ENCODE measurements at places on chromosomes 12 and 14. TPM values are rescaled to one million over a fixed set of nuclear protein-coding genes. Genes with fewer than 3 reads are reported as not detected.

- peak; percentile 34 for DNase-seq
Observed at GRCh38 chr14:99729991-99730875, 46.1 kb downstream of the CYP46A1 start.

GRCh38 chr14:23648764-23649460 is 12.7 kb downstream of the DHRS2 start:
- no peak for DNase-seq

DNA sequence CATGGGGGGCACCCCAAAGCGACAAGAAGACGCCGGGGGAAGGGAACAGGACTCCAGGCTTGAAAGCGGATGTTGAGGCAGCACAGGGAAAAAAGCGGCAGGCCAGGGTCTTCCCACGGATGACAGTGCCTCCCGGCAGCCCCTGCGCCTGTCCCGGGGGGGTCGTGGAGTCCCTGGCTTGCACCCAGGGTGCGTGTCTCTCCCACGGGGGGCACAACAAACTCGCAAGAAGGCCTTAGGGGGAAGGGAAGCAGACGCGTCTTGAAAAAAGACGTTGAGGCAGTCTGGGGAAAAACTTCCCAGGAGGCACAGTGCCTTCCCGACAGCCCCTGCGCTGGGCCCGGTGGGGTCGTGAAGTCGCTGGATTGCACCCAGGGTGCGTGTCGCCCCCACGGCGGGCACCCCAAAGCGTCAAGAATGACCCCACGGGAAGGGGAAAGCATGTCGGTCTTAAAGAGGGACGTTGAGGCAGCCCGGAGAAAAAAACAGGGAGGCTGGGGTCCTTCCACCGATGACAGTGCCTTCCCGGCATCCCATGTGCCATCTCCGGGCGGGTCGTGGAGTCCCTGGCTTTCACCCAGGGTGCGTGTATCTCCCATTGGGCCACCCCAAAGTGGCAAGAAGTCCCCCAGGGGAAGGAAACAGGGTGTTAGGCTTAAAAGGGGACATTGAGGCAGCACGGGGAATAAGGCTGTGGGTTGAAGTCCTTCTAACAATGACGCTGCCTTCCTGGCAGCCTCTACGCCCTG is 159.9 kb upstream of the ALG10B start:
- DNase-seq, result no peak

Gene SPX
- total RNA-seq, result 203 TPM

- peak; percentile 44 for DNase-seq
Observed at GRCh38 chr12:113955109-113955970, 10.8 kb downstream of the RBM19 start.

DNA sequence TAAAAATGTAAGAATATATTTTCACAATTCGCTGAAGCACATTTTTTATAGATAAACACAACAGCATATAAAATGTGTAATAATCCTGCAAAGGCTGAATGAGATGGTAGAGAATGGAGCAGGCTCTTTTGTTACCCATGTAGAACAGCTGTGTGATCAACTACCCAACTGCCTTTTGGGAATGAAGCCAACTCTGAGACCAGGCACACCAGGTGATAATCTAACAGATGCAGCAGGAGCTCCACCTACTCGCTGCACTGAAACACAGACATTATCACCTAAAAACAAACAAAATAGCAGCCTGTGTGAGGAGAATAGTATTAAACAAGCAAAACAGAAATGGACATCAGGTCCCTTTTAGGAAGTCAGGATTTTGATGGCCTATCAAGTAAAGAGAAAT is 183.3 kb downstream of the CCDC59 start:
- DNase-seq, result no peak

DNA sequence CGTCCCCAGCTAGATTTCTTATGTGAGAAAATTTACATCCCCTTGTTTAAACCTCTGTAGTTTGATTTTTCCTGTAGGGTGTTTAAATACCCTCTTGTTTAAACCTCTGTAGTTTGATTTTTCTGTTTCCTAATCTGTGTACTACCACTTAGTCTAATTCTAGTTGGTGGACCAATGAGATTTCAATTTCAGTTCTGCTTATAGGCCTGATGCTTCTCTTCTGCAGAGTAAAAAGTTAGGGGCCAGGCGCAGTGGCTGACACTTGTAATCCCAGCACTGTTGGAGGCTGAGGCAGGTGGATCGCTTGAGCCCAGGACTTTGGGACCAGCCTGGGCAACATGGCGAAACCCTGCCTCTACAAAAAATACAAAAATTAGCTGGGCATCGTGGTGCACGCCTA is 11.5 kb downstream of the UBC start:
- DNase-seq, result no peak

GRCh38 chr12:67456431-67456901 is 187.3 kb downstream of the CAND1 start:
- DNase-seq, result peak; percentile 85

Gene MDM2
- 383 TPM for total RNA-seq

Gene PLEKHG3
- 52.9 TPM for total RNA-seq

Gene KRT74
- not detected for total RNA-seq

Gene ZC2HC1C
- total RNA-seq, result 1.3 TPM

Gene SOAT2
- not detected for total RNA-seq

Gene SLC5A8
- not detected for total RNA-seq

DNA sequence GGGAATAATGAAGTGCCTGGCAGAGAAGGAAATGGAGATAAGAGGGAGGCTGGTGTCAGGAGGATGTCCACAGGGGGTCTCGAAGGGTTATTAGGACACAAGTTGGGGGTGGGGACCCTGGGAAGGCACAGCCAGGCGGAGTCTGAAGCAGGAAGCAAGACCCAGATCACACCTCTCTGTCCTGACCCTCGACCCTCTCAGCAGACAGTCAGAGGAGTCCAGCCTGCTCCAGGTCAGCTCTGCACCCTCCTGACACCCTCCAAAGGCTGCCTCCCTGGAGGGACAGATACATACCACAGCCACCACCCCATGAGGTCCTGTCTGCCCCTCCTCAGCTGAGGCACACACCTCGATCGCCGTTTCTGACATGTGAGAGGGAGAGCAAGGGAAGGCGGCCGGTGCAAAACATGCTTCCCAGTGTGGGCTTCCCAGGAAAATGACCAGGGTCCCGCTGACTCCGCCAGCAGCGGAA is 9.0 kb downstream of the BCL11B start:
- DNase-seq, result no peak

GRCh38 chr12:72264548-72265175 is 7.5 kb upstream of the TRHDE start:
- peak; percentile 36 for DNase-seq

DNA sequence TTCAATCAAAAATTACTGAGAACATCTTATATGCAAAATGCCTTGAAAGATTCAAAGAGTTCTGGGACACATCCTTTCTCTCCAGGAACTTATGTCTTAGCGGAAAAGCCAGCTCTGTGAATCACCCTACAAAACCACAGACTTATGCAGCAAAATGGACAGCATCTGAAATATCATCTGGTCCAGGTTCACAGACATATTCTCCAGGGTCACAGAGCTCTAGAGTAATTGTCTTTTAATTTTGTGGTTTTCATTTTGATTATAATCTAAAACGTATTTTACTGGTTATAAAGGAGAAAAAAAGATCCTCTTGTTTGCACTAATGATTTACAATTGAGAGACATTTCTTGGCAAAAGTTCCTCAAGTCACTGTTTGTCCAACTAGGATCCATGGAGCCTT is 246.2 kb downstream of the MSRB3 start:
- DNase-seq, result peak; percentile 48

DNA sequence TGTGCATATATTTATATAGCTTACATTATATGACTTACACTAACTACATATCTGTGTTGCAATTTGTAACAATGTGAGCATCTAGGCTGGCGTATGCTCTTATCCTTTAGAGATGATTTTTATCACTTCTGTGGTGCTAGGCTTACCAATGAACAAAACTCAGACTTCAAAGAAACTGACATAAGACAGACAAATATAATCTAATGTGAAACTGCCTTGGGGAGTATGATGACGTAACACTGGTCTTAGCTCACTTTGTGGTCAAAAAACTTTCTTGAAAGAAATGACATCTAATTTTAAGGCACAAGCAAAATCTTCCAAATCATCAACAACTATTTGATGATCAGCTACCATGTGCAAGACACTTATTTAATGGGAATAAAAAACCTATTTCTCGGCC is 50.0 kb downstream of the SOX5 start:
- no peak for DNase-seq

GRCh38 chr12:32344047-32344446 is 55.3 kb upstream of the FGD4 start:
- DNase-seq, result peak; percentile 4

DNA sequence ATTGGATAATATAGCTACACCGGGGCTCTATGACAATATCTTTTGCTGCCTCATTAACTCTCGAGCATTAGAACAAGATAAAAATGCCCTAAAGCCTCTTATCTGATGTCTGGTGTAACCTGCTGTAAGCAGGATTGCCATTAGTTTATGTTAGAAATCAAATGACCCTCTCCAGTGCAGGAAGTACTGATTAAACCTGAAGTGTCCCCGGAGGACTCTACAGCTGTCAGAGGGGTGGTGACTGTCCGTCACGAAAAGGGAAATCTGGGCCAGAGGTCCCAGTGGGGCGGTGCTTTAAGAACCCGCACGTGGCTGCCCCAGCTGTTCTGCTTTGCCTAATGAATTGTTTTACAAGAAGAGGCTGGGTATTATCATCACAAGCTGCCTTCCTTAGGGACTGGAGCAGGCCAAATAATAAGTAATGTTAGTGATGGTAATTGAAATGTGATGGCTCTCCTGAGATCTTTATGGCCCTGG is 55.7 kb downstream of the LIN52 start:
- DNase-seq, result no peak

DNA sequence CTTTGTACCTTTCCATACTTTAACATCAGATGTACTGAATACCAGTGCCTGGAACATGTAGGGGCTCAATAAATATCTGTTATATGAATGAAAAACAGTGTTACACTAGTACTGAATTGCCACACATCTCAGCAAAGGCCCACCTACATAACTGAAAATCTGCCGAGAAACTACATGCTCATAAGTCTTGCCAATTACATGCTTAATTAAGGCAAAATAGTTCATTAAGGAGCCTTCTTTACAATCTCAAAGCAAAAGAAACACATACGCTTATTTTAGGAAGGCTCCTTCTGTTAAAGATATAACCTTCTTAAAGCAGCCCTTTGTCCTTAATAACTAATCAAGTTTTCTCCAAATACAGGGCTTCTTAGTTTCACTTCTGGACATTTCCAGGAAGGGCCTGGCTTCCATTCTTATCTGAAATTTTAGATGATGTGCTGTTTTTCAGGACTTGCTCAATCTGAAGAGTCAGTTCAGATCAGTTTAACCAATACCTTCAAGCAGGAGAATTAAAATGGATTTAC is 11.5 kb downstream of the LIMA1 start:
- no peak for DNase-seq

- no peak for DNase-seq
Observed at GRCh38 chr12:80791863-80792262, 75.2 kb downstream of the MYF5 start.

Gene SLC6A15
- total RNA-seq, result 96.3 TPM

- DNase-seq, result no peak
Observed at GRCh38 chr12:56987011-56987410, 19.3 kb downstream of the ZBTB39 start.

DNA sequence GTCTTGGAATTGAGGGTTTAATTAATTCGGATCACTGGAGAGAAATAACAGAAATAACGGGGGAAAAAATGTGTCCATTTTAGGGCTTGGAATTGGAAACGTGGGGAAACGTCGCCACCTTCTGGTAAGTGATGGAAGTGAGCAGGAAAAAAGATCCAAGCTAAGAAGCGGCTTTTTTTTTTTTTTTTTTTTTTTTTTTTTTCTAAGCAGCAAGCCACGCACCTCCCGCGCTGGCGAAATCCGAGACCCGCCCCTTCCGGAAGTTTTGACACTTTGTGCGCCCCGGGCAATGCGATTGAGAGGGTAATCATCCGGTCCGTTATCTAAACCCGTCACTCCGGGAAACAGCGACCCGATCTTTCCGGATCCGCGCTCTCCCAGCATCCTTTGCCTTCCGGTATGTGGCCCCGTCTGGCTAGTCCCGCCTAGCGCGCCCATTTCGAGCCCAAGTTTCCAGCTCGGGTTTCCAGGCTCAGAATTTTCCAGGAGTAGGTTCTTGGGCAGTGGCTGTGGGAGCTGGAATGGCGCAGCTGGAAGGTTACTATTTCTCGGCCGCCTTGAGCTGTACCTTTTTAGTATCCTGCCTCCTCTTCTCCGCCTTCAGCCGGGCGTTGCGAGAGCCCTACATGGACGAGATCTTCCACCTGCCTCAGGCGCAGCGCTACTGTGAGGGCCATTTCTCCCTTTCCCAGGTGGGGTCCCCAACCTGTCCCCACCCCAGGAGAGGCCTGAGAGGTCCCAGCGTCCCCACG is at the start of gene ALG10:
Gene ALG10, plus strand, starts transcription at position 418 of the 752 bp plus-strand sequence. Its CDS starts 104 bp downstream, at position 522.
- peak; percentile 99 for DNase-seq

Gene SLC38A1
- 327 TPM for total RNA-seq

DNA sequence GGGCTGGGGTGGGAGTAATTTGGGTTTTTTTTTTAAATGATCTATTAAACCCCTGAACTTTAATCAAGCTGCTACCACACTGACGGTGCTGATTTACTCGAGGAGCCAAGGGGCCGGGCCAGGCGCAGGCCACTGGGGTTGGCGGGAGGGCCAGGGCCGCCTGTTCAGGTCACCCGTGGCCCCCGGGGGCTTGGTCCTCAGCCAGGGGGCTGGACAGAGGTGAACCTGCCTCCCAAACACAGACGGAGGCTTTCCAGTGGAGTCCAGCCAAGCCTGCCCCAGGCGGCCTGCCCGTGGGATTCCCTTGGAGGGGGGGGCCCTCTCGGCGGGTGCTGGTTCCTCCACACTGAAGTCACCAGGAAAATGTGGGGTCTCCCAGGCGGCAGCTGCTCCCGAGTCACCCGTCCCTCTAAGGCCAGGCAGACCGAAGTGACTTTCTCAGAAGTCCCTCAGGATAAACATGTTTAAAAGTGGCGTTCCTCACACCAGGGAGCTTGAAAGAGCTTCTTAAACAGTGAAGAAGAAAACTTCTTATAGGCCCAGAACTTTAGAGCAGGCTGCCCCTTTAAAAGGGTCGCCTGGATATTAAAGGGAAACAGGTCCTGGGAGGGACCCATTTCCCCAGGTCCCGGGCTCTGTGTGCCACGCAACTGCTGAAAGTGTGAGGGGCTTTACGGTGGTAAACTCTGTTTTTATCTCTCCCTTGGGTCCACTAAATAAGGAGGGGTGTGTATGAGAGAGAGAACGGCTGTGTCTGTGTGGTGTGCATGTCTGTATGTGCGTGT is 167.2 kb upstream of the GSC start:
- DNase-seq, result no peak

Gene SIX6
- not detected for total RNA-seq

- DNase-seq, result no peak
Observed at GRCh38 chr14:76430017-76430416, 54.1 kb downstream of the ESRRB start.

Gene EPYC
- not detected for total RNA-seq

Data from MCF 10A (cell line).